Stimulated activated CD4-positive, alpha-beta T cell treated with anti-CD3 and anti-CD28 coated beads, Interleukin-1b, Interleukin-23, amount 100 ng/mL, for 1 hour (primary cell): ENCODE measurements at places on chromosomes 2 and 18.

DNA sequence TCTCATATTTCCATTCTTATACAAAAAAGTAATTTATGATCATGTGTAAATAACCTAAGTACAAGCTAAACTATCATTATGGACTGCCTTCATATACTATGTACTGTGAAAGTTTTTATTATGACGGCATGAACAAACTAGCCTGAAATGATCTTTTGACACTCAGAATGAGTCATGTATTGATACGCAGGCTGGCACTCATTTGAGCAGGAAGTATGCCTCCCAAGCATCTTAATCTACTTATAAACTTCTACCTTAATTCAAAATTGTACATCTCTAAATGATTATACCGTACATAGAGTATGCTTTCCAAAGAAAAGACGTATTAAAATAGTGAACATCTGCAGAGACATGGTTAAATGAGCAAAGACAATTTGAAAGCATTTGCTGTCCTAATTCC, 207.1 kb upstream of the SPOPL start:
- no peak for DNase-seq

DNA sequence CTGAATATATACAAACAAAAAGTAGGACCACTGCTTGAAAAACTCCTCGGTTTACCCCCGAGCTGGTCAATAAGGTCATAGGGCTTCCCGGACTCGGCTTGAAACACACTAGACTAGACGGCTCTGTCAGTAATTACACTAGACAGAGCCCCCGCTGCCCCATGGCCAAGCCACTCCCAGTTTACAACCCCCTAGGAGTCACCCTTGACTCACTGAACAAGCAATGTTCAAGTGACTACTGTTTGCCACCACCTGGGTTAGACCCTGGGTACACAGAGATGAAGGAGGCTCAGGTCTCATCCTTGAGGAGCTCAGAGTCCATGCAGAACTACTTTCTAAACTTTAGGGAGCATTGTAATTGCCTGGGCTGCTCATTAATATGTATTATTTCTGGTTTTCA, 13.7 kb upstream of the PRELID3A start:
- no peak for DNase-seq

DNA sequence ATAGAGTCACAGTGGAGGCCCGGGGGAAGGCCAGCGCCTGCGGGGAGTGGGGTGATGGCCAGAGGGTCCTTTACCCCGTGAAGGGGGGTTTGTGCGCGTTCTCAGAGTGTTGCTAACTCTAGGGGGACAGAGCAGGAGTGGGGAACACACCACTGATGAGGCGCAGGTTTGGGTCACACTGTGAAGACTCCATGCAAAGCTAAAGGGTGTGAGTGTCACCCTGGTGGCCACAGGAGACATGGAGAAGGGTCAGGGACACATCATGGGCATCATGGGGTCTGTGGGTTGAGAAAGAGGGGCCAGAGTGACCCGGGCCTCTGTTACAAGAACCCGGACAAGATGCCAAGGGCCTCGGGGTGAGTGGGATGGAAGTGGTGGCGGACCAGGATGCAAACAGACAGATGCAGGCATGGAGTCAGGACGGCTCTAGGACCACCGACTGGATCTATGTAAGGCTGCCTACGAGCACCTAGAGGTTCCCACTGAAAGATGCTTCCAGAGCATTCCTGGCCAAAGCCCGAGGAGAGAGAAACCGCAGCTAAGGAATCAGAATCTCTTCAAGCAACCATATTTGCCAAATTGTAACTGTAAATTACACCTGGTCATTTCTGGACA, 84.3 kb downstream of the PXDN start:
- DNase-seq: no peak

GRCh38 chr2:241741016-241741415, 6.6 kb downstream of the D2HGDH start:
- DNase-seq: no peak
